Stimulated activated CD4-positive, alpha-beta T cell treated with anti-CD3 and anti-CD28 coated beads, TNF-alpha, amount 100 ng/mL, for 48 hours (primary cell): ENCODE measurements at places on chromosomes 6 and 20.

DNA sequence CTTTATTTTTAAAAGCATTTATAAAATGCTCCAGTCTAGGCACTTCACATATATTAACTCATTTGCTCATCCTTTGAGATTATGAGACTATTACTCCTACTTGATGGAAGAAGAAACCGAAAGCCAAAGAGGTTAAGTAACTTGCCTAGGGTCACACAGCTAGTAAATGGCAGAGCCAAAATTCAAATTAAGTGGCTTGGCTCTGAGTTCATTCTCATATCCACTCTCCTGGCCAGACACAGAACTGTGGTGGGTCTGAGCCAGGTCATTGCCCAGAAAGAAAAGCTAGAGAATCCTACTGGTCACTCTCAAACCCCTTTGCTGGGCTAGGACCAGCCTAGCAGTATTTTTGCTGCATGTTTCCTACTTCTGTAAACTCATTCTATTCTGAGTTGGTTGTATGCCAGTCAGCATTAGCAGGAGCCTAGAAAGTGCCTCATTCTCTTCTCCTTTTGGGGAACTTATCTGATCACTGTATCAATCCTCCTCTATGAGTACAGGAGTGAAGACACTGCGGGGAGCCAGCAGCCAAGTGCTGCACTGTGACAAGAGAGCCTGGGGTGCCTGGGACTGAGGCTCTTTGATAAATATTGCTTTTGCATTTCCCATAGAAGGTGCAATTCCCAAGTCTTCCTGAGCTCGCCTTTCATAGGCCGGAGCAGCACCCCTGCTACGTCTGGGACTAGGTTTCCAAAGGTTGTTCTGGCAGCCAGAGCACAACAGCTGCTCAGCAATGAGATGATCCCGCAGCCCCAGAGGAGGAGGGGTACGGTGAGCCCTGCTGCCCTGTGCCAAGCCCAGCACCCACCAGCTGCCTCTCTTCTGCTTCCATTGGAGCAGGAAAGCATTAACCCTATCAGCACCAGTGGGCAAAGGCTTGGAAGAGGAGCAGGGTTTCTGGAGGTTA is 728.3 kb downstream of the MAFB start:
- no peak for DNase-seq

- no peak for DNase-seq
These were observed 241.2 kb upstream of the TAB2 start for GRCh38 chr6:149076355-149076734.

GRCh38 chr6:33272275-33273128 is 627 bp downstream of the RPS18 start:
- no peak for DNase-seq

DNA sequence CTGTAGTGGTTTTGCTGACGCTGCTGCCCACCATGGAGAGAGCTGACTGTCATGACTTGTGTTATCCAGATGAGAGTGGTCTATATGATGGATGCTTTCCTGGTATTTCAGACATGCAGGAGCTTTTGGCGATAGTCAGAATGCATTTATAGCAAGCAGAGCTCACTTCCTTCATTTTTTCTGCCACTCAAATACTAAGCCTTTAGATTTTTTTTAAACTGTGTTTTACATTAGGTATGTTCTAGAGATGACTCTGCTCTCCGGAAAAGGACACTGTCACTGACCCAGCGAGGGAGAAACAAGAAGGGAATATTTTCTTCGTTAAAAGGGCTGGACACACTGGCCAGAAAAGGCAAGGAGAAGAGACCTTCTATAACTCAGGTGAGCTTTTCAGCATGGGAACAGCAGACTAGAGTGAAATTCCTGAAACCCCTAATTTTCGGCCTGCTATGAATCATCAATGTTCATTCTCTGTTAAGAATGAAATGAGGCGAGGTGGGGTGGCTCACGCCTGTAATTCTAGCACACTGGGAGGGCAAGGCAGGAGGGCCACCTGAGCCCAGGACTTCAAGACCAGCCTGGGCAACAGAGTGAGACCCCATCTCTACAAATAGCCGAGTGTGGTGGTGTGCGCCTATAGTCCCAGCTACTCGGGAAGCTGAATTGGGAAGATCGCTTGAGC is 98.6 kb upstream of the CLDN20 start:
- no peak for DNase-seq
